Fibroblast of the aortic adventitia (primary cell): ENCODE measurements at places on chromosomes 1 and 21.

DNA sequence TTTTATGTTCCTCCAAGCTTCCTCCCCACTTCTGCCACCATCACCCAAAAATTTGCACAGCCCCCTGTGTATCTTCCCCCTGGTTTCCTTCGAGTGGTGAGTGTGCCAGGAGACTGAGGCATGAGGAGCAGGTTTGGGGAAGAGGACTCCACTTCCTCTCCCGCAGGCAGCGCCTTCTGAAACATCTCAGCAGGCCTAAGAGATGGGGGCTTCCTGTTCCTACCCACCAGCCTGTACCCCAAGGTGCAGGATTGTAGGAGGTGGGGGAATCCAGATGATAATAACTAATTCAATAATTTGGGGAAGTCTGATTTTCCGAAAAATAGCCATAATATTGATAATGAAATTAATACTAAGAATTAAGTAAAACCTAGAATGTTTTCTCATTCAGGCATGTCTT, 62.4 kb downstream of the RHBG start:
- DNase-seq, result no peak

GRCh38 chr1:15322648-15323350, 75.8 kb downstream of the FHAD1 start:
- no peak for DNase-seq

DNA sequence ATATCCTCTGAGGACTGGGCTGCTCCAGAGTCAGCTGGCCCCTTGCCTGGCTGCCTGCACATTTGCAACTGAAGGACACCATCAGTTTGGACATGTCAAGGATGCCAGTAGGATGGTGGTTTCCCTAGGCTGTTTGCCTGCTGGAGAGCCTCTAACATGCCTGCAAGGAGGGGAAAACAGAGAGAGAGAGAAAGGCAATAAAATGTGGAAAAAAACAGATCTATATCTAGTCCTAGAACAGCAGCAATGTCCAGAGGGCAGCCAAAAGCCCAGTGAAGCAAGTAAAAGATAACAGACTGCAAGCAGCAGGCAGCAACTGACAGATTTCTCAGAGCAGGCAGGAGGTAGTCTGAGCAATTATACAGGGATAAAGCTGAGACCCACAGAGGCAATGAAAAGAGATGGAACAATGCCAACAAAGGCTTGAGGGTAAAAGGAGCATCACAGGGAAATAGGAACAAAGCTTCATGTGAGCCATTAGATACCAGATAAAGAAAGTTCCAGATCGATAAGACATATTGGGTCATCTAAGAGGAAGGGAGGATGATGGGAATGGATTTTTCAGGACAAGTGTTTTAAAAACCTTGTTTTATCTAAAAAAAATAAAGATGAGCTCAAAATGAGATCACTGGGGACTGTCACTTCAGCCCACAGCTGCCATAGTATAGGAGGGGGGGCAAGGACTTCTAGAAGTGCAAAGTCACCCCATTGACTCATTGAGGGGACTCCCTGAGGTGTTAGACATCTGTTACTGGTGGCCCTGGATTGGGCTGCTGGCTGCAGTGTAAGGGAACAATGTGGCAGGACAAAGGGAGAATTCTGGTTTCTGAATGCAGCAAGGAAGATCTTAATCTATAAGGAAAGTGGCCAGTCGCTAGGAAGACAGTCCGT, 38.6 kb upstream of the GADD45A start:
- peak; percentile 53 for DNase-seq

GRCh38 chr1:181345146-181345545, 138.2 kb upstream of the CACNA1E start:
- no peak for DNase-seq

DNA sequence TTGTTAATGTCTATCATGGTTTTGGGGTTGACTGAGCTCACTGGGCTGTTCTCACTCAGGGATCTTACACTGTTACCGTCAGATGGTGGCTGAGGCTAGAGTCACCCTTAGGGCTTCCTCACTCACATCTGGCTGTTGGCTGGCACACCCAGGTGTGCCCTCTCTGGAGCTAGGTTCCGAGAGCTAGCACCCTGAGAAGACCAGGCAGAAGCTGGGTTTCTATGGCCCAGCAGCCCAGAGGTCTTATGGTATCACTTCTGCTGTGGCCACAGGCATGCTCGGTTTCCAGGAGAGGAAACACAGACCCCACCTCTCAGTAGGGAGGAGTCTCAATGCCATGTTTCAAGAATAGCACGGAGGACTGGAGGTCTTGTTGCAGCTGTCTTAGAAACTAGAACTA, 20.7 kb upstream of the KIF1B start:
- DNase-seq, result no peak

DNA sequence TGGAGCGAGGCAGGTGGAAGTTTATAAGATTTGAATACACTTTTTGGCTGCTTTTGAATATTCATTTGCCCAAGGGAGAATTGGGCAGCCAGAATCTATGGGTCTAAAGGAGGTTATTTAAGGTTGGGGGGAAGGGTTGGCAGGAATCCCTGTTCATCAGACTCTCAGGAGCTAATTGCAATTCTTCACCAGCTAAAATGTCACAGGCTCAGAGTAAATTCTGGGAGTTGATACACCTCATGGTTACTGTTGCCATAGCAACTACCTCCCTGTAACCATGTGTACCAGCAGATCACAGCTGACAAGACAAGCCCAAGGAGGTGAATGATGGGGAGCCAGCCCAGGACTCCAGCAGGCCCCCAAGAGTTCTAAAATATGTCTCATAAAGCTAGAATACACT, 75.5 kb downstream of the CAMK2N1 start:
- peak; percentile 19 for DNase-seq

- DNase-seq, result peak; percentile 9
These were observed 66.6 kb upstream of the DYNLT5 start for GRCh38 chr1:66685670-66686069.

GRCh38 chr1:224333309-224333926, 3.4 kb upstream of the NVL start:
- DNase-seq, result peak; percentile 77

DNA sequence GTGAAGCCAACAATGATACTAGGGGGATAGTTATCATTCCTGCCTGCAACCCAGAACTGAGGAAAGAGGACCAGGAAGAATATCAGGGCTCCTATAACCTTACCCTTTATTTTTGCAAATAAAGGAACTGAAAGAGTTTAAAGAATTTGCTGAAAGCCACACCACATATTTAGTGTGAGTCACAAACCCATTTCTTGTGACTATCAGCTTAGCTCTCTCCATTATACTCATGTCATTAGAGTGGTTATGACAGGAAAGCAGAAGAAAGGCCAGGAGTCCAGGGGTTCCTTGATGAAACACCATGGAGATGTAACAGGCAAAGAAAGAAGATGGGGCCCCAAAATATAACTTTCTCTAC, 141.1 kb upstream of the SAMSN1 start:
- DNase-seq, result no peak

GRCh38 chr1:171017426-171017825, 73.3 kb upstream of the FMO3 start:
- DNase-seq, result no peak

DNA sequence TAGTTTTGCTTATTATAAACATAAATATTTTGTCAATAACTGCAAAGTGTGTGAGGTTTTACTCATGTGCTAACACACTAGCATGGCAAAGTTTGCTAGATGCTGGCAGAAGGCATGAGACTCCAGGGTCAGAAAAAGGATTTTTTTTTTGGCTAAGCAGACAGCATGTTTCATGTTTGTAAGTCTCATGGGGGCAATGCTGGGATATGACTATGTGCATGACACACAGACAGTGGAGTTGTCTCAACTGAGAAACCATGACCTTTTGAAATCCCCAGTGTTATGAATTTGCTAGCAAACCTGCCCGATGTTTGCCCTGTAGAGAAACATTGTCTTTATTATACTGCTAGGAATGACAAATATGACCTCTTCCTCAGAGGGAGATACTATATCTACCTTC, 448.2 kb downstream of the BRINP3 start:
- no peak for DNase-seq

- DNase-seq, result no peak
These were observed 61.6 kb downstream of the PTPRC start for GRCh38 chr1:198700396-198700795.

DNA sequence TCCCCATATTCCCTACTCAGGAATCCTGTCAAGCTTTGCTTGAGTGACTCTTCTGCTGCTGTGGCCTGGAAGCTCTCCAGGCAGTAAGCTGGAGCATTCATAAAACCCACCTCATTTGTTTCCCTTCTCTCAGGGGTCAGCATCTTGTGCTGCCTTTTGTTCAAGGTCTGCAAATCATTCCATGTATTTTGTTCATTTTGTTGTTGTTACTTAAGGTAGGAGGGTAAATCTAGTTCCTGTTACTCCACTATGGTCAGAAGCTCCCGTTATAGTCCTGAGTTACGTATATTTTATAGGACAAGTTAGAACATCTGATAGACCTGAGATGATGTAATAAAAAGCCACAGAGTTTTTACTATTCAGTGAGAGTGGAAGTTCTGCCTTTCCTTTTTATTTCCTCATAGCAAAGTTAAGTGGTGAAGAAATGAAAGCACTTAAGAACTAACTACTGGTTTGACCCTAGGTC, 9.9 kb downstream of the SYNJ1 start:
- no peak for DNase-seq

DNA sequence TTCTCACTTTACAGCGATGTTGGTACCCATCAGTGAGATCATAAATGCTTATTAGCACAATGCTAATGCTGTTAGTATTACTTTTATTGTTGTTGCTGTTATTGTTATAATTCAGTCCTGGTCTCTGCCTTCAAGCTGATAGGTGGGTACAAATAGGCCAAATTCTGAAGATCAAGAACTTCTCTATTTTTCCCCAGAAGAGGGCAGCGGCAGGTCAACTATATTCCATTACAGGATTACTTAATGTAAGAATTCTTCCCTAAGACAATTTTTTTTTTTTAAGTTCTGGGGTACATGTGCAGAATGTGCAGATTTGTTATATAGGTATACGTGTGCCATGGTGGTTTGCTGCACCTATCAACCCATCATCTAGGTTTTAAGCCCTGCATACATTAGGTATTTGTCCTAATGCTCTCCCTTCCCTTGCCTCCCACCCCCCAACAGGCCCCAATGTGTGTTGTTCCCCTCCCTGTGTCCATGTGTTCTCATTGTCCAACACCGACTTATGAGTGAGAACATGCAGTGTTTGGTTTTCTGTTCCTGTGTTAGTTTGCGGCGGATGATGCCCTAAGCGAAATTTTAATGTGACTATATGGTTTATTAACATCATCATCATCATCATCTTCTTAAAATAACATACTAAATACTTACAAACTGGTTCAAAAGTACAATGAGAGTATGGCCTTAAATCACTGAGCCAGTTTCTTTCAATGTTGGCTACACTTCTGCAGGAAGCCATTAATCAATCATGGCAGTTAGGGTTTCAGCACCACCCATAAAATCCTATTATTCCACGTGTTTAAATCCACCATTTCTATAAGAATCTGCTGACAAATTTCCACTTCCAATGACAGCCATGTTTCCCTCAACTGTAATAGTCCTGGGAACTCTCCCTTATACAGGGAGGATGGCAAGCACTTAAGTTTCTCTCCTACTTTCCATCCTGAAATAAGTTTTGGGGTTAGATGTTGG, 19.2 kb downstream of the SLC19A2 start:
- peak; percentile 69 for DNase-seq

GRCh38 chr1:239951511-239952140, 140.1 kb upstream of the FMN2 start:
- DNase-seq, result peak; percentile 83

GRCh38 chr21:38814126-38815059, 8.7 kb downstream of the ETS2 start:
- DNase-seq, result no peak

DNA sequence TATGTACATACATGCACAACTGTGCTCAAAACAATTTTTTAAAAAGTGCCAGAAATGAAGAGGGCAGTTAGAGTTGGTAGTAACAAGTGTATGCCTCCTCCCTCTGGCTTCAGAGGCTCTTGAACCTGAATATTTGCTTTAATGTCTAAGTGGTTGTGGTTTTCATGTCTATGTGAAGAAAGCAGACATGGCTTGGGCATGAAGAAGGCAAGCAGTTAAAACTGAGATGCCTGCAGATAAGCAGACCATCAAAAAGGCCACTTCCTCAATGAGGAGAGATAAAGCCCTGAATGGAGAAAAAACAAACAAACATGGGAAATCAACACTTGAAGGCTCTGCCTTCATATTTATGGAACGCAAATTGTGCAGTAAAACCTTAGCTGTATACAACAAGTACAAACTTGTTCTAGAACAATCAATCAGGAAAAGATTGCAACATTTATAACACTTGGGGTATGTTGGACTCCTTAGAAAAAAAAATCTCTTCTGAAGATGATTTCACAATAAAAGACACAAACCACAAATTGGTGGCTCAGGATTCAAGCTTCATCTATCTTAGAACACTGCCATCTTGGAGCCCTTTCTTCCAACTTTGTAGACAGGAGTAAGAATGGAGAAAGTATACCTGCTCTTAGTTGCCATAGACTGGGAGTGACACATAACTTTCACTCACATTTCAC, 52.7 kb upstream of the PLA2G4A start:
- DNase-seq, result no peak

DNA sequence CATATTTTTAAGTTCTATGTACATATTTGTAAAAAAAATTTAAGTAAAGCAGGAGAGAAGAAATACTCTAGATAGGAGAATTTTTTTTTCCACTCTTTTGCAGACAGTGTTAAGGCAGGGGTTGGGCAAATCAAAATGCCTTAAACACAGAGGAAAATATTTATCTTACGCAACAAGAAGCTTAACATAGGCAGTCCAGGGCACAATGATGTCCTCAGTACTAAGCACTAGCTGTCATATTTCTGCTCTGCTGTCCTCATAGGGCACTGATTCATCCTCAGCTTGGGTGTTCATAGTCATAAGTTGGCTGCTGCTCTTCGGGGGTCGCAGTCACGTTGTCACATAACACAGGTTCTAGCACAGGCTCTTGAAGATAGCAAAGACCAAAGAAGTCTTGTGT, 247.4 kb downstream of the PTBP2 start:
- DNase-seq, result peak; percentile 38

GRCh38 chr1:66999640-67000400, 54.1 kb downstream of the SLC35D1 start:
- DNase-seq, result no peak

GRCh38 chr1:66396212-66396890, 137.6 kb upstream of the SGIP1 start:
- DNase-seq, result no peak

DNA sequence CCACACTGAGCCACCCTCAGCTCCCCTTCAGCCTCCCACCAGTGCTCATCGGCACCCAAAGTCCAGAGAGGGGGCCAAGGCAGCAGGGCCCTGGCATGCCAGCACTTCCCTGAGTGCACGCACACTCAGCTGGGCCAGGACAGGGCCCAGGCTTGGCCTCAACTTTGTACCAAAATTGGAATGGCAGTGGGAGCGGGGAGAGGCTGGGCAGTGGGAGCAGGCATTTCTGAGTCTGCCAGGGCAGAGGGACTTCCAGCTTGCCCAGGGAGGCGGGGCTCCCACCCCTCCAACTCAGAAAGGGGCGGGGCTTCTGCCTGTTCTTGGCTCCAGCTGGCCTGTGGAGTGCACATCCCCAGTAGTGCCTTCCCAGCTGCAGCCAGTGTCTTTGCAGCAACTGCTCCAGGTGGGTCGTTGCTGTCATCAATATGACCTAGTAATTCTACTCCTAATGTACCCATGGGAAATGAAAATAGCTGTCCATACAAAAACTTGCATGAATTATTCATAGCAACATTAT, 10.3 kb upstream of the SNX7 start:
- no peak for DNase-seq

- no peak for DNase-seq
These were observed 21.5 kb upstream of the HMGB4 start for GRCh38 chr1:33842348-33842747.
